Occipital lobe (tissue), 3 donors: ENCODE measurements at places on chromosomes 6 and 20.

GRCh38 chr20:49030954-49031619, 15.0 kb upstream of the CSE1L start:
- DNase-seq, result no peak

GRCh38 chr20:18879262-18879661, 65.7 kb downstream of the SCP2D1 start:
- no peak for DNase-seq

- DNase-seq, result no peak
These were observed 8.9 kb downstream of the FITM2 start for GRCh38 chr20:44302026-44302669.

- no peak for DNase-seq
These were observed 78.8 kb upstream of the ZNFX1 start for GRCh38 chr20:49356676-49357075.

- DNase-seq, result no peak
These were observed 336.7 kb downstream of the GJA1 start for GRCh38 chr6:121771937-121772720.

GRCh38 chr20:13822459-13822858, 37.6 kb downstream of the NDUFAF5 start:
- DNase-seq, result no peak

GRCh38 chr6:50249493-50249892, 199.8 kb upstream of the DEFB112 start:
- DNase-seq, result no peak

- no peak for DNase-seq
These were observed 382.6 kb downstream of the SMOC2 start for GRCh38 chr6:168823397-168824212.

GRCh38 chr6:148779142-148779562, 32.3 kb downstream of the UST start:
- no peak for DNase-seq

- no peak for DNase-seq
These were observed 634.6 kb downstream of the PRKN start for GRCh38 chr6:162092816-162093502.

DNA sequence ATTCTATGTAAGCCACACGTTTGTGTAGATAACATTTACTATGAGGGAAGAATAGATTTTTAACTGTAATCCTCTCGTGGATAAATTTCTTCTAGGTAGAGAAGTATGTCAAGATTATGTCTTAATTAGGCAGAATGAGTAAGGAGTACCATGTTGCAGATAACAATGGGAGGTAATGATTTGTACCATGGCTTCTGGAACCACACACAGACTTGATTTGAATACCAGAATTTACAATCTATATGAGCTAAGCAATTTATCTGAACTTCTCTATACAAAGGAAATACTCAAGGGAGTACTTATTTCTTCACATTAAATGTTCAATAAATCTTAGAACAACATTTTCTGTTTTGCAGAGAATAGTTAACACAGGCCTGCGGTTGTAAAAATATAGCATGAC, 51.5 kb downstream of the RPS12 start:
- no peak for DNase-seq

DNA sequence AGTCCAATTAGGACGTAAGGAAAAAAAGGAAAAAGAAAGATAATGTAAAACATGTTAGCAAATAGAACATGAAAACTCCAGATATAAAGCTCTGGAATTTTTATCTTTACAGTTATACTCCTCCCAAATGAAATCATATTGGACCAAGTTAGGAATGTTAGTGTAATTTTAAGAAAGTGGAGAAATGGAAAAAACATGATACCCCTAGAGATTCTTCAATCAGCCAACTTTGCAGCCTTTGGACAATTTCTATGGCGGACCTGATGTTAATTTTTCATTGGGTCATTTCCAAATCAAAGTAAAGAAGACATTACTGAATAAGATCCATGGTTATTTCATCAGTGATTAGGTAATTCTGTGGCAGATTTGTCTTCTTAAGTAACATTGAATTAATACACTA, 748.7 kb downstream of the RFPL4B start:
- DNase-seq, result no peak

DNA sequence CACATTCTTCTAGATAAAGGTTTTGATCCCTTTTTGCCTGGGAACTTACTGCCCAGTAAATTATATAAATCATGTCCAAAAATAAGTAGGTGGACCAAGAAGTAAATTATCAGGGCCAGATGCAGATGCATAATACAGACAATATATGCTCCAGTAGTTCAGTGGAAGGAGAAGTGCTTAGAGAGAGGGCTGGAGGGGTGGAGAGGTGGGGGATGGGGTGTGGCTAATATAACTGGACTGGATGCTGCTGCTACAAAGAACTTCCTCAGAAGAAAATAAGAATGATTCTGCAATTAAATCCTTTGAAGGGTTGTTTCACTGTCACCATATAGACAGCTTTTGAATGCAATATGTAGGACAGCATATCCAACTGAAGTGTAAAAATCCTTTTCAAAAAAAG, 14.8 kb upstream of the TFAP2D start:
- DNase-seq, result no peak

DNA sequence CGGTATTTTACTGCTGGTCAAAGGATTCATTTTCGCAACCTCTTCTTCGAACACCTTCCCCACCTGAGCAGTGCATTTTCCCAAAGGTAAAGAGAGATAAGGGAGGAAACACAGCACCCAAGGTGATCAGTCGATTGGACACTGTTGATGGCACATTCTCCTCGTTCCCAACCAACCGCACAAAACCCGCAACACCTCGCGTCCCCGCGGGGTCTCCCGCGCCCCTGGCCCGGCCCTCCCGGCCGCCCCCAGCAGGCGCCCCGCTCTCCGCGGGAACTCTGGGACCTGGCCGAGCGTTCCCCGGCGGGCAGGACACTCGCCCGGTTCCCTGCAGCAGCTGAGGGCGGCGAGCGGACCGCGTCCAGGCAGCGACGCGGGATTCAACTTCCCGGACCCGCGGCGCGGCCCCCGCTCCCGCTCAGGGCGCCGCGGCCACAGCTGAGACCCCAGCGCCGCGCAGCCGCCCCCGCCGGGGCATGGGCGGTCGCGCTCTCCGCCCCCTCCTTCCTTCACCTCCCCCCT, 506 bp downstream of the RGS17 start:
- DNase-seq, result no peak
